Breast epithelium (tissue), 4 donors: ENCODE measurements at places on chromosomes 13 and 19.

DNA sequence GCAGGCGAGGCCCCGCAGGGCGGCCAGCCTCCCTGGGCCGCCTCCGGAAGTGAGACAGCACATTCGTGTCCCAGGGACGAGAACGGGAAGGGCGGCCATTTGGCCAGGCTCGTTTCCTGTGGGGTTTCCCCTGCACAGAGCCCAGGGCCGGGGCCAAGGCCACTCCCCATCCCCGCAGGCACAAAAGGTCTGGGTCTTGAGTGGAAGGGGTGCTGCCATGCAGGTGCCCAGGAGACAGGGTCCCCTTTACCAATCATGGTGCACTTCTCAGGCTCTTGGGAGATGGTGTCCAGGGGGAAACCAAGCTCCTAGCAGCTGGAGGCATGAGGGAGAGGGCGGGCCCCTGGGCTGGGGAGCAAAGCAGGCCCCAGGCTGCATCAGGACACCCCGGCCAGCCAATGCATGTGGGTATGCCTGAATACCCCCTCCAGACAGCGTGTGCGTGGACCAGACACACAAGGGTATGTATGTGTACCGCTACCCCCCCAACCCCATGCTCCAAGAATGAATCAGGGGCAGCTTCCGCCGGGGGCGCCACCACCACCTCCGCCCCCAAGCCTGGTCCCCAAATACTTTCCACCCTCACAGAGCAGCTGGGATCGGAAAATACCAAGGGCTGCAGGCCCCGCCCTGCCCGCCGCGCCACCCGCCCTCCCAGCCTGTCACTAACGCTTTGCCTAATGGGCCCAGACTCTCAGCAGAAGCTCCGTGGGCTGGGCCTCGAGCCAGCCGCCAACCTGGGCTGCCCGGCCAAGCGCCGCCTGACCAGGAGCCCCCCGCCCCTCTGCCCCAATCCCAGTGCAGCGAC, 37.6 kb upstream of the NANOS3 start:
- H3K27me3 ChIP-seq: no peaks in the 10 kb centered on the region
- H3K4me1 ChIP-seq: peaks cover 34% of the 10 kb centered on the region
- peak; percentile 89 for DNase-seq
- H3K27ac ChIP-seq: peak overlapping the region; percentile 100
- no peaks in the 10 kb centered on the region for H3K36me3 ChIP-seq

DNA sequence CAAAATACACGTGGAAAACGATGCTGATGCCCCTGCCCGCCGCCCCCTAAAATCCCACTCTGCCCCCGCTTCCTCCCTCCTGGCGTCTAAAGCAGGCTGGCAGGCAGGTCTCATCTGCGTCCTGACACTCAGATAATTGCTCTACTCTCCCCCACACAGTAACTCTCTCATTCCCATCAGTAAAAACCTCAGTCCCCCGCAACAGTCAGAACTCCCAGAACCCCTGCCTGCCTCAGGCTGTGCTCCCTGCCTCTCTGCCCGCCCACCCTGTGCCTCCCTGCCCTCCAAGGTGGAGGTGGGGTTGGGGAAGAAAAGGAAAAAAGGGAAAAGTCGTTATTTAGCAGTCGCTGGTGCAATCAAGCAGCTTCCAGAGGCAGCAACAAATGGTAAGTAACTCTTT, 473.7 kb downstream of the EFNB2 start:
- no peaks in the 10 kb centered on the region for H3K36me3 ChIP-seq
- H3K4me1 ChIP-seq: no peaks in the 10 kb centered on the region
- no peak overlapping the region for H3K27ac ChIP-seq
- H3K27me3 ChIP-seq: no peaks in the 10 kb centered on the region

DNA sequence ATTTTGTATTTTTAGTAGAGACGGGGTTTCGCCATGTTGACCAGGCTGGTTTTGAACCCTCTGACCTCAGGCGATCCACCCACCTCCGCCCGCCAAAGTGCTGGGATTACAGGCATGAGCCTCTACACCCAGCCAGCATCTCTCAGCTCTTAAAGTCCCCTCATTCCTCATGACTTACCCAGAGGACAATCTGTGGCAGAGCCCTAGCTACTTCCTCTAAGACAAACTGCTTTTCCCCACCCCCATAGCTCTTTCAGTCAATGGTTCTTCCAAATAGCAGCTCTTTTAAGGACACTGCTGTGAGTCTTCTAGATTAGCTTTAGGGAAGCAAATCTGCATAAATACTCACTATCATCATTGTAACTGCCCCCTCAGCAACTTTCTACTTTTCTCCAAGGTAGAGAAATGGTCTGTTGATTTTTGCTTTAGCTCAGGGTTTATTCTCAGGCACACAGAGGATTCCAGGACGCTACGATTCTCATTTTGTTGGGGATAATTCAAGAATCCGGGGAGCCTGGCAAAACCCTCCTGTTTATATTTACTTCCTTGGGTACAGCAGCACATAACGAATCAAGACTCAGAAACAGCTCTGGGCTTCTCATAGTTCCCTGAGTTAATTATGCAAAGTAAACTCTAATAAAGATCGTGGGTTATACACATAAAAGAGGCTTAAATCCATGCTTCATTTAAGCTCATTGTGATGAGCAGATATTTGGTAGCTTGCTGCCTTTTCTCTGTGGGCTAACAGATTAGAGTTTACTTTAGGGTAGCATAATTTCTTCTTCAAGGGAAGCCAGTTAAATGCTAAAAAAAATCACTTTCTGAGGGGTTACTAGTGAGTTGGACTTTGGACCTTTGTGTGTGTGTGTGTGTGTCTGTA, 357.4 kb downstream of the TDRD3 start:
- H3K4me1 ChIP-seq: no peaks in the 10 kb centered on the region
- no peak for DNase-seq
- H3K4me3 ChIP-seq: no peak overlapping the region
- H3K36me3 ChIP-seq: no peaks in the 10 kb centered on the region
- H3K27ac ChIP-seq: no peak overlapping the region

DNA sequence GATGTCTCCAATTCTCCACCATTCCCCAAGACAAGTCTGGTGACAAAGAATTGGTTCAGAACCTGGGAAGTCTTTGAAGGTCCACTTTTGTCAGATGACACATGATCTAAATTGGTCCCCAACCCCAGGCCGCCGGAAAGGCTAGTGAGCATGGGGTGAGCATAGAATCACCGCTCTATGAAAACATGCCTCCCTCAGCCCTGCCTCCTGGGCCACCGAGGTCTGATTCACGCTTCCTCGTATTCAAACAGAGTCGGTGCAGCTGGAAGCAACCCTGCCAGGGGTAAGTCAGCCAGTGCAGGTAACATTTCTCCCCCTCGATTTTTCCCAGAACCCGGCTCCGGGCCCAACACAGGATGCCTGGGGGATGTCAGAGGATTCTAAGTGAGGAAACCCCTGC, 33.9 kb upstream of the KLF2 start:
- no peaks in the 10 kb centered on the region for H3K4me1 ChIP-seq
- H3K36me3 ChIP-seq: no peaks in the 10 kb centered on the region

DNA sequence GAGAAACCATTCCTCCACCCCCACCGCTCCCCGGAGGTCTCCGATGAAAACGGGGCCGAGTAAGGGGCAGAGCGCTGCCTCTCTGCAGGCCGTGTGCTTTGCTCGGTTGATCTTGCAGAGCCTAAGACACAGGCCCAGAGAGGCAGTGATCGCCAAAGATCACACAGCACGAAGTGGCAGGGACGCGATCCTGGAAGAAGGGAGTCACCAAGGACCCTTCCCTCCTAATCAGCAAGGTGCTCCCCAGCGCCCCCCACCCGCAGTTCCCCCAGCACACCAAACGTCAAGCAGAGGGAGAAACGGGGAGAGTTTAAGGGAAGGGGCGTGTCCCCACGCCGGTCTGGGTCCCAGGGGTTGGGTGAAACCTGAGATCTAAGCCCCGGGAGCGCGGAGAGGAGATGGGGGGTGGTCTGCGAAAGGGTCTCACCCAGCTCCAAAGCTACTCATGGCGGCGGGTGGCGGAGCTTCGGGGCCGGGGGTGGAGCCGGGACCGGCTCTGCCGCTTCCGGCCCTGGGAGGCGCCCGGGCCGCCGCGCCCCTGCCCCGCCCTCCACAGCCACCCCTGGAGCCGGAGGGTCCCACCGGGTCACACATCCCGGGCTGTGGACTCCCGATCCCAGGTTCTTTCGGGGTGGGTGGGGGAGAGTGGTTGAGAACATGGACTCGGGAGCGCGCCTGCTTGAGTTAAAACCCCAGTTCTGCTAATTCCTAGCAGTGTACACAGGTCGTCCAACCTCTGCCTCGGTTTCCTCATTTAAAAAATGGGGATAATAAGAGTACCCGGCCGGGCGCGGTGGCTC, at the start of gene EML2:
TSS of gene EML2 (minus strand) at position 468 of the 800 bp plus-strand sequence. CDS start at position 447, 21 bp downstream.
- peaks cover 17% of the 10 kb centered on the region for H3K4me1 ChIP-seq
- peak within 1 kb of the TSS; percentile 85 for H3K27ac ChIP-seq
- DNase-seq: peak; percentile 57
- no peaks in the 10 kb centered on the region for H3K36me3 ChIP-seq
- no peaks in the 10 kb centered on the region for H3K27me3 ChIP-seq
